ENCODE measurements at places on chromosomes 5 and 9.

DNA sequence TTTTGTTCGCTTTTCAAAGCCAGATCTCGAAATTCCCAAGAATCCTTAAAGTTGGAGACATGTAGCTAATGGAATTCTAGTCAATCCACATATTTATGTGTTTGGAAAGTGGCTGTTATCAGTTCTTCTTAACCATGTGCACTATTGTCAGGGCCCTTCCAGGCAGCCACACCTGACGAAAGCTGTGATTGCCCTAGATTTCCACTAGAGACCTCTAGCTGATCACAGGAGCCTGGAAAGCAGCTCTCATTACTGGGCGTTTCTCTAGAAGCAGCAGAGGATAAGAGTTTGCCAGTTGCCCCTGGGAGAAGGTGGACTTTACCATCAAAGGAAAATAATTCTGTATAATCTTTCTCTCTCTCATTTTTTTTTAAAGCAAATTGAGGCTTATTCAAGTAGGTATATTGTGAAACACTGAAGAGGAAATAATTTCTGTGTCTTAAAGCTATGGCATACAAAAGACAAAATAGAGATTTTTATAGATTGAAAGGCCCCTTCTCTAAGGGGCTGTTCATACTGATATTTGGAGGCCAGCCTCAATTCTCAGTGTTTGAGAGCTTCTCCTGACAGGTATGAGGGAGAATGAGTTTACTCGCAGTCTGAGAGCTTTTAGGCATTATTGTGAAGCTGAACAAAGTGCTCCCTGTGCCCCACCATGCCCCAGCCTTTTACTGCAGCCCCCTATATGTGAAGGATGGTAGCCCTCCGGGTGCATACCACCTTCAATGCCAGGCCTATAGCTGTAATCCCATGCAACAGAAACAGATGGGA lies 405.4 kb upstream of the ACTBL2 start:
- DNase-seq = no peak

- no peak for DNase-seq
These were observed 78.1 kb downstream of the CEMIP2 start for GRCh38 chr9:71690063-71690688.

DNA sequence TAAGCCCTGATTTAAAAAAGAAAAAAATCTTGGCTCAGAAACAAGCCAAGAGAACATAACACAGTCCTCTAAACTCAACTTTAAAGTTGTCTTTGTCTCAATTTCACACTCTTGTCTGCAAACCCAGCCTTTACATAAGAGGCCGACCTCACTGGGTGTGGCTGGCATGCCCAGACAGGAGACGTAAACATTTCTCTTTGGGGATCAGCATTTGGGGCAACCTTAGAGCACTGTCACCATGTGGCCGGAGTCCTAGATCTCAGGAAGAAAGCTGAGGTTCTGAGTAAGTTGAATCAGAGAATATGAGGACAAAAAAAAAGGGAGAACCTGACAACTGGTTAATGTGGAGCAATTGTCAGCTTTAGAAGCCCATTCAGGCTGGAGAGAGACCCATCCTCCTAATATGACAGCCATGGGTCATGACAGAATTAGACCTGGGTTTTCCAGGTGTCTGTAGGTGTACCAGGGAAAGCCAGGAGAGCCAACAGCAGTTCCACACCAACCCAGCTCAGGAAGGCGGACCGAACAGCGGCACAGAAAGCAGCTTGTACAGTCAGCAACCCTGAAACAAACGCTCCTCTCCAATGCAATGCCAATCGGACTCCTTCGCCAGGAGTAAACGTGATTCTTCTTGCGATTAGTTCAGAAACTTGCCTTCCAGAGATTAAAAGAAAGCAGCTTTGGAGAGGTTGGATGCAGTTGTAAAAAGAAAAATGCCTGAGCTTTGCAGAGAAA lies 97.9 kb upstream of the MAP3K1 start:
- no peak for DNase-seq

- DNase-seq = no peak
These were observed 80.8 kb upstream of the ICE1 start for GRCh38 chr5:5341531-5342292.

GRCh38 chr5:83475391-83475863 lies 3.9 kb downstream of the VCAN start:
- DNase-seq = no peak

DNA sequence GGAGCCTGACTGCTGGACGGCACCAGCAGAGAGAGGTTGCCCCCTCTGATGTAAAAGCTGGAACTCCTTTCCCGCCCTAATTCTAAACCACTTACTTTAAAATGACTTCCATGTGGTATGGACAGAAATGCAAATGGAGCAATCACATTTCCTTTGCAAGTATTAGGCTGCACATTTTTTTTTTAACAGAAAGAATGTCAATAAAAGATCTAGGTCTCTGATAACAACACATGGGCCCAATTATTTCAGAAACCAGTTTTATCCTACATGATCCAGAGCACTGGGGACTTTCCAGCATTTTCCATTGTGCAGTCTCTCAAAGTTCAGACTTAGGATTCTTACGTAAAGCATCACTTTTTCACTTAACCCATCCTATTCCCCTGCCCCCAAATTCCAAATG lies 203.7 kb downstream of the NXNL2 start:
- no peak for DNase-seq

- no peak for DNase-seq
These were observed 51.2 kb downstream of the GDA start for GRCh38 chr9:72200452-72200851.

DNA sequence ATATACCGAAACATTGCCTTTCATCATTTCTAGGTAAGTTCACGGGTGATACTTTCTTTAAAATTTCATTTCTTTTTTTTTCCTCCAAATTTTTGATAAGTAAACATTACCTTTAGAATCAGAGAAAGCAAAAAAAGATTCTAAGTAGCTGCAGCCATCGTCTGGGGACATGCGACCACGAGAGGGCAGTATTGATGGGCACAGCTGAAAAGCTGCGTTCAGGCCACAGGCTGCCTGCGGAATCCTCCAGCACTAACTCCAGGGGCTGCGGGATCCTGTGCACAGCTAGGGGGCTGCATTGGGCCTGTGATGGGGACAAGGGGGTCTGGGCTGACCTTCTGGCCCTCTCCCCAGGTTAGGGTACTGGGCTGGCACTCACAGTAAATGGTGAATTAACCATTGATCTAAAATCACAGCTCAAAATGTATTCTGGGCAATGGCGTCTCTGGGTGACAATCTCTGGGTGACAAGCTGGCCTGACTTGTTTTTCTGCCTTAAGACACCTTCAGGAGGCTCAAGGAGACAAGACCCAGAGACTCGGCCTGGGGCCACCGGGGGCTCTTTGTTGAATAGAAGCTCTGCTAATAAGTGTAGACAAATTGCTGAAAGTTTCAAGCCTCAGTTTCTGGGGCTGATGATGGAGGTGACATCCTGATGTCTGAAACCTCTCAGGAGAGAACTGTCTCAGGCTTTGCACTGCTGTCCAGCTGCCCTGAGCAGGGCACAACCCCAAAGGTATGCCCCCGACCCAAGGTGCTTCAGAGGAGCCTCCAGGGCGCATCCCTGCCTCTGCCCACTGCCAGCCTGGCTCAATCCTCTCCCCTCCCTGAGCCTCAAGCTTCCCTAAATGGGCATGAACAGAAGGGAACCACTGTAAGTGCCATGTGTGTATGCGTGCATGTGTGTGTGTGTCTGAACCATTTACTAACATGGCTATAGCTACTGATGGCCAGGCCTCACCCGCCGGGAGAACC lies 44.3 kb upstream of the SARDH start:
- peak; percentile 30 for DNase-seq

DNA sequence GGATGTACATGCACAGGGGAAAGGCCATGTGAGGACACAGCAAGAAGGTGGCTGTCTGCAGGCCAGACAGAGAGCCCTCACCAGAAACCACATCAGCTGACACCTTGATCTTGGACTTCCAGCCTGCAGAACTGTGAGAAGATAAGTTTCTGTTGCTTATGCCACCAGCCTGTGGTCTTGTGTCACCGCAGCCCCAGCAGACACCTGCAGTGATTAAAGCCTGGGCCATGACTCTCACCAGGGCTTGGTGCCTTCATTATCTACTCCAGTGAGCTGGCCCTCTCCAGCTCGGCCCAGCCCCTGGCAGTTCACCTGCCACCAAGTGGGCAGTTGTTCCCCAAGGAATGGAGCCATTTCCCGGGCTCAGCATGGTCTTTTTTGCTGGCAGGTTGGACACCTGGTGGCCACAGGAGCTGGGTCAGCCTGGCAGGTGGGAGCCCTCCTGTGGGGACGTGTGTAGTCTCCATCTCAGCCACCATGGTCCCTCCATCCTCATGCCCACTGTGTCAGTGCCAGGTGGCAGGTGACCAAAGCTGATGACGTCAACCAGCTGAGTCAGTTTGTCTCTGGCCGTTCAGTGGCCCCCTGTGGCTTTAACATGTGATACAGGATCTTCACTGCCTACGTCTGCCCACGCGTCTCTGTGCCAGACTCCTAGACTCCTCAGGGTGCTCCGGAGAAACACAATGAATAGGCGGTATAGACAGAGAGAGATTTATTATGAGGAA lies 99.9 kb upstream of the PPP1R26 start:
- DNase-seq = no peak

DNA sequence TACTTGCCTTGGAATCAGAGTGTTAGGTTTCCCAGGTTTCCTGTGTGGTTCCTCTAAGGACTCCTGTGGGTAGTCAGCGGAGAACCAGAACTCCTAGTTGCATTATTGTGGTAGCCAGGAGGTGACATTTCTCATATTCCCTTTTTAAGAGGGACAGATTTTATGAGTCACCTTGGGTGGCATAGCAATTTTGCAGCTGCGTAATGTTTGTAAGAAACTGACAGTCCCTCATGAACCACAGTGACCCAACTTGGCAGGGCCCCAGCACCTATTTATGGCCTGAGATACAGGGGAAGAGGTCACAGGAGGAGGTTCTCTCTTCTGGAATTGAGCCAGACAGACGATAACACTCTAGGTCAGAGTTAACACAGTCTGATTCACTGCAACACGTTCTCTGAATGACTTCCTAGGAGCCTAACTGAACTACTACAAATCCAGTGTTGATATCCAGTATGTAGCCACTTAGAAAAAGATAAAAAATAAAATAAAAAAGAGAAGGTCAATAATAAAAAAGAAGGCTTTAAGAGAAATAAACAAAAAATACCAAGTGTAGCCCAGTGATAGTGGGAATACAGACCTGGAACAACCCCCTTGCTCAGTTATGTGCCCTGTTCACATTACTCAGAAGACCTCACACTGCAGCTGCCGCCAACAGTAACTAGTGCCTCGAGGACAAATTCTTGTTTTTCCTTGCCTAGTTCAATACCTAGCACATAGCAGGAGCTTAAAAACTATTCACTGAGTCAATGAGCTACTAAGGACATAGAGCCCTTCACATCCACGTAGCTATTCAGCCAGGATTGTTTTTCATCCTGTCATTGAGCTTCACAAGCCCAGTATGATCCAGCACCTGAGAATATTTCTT lies 50.7 kb upstream of the VLDLR start:
- no peak for DNase-seq

DNA sequence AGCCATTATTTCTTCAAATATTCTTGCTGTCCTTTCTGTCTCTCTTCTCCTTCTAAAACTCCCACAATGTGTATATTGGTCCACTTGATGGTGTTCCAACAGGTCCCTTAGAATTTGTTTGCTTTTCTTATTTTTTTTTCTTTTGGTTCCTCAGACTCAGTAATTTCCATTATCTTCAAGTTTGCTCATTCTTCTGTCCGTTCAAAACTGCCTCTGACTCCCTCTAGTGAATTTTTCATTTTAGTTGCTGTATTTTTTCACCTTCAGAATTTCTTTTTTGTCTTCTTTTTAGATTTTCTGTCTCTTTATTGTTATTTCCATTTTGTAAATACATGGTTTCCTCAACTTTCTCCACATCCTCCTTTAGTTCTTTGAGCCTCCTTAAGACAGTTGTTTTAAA lies 6.4 kb upstream of the SRP19 start:
- no peak for DNase-seq

DNA sequence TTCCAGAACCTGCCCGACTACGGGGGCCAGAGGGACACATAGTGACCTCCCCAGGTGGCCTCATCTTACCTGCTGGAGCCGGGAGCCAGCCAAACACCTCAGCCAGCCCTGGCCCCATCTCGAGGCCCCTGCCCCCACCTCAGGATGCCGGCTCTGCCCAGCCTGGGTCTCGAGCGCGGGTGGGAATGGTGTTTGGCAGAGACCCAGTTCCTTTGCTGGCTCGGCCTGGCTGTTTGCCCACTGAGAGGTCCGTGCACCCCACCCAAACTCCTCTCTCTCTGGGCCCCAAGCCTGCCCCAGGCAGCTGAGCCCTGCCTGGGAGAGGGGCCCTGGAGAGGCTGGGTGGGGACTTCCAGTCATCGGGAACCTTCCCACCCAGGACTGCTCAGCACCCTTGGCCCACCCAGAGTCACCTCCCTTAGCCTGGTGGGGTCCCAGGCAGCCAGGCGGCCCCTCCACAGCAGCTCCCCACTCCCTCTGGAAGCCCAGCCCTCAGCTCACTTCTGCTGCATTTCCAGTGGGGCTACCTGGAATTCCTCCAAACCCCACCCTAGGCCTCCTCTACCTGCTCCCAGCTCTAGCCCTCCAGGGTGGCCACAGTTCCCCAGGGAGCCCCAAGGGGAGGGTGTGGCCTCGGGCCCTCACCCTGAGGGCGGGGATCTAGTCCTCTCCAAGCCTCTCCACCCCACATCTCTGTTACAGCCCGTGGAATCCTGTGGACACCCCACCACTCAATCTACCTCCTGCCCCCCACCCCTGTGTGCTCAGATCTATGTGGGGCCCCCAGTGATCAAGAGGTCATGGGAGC lies 42.4 kb upstream of the UBAC1 start:
- no peak for DNase-seq

DNA sequence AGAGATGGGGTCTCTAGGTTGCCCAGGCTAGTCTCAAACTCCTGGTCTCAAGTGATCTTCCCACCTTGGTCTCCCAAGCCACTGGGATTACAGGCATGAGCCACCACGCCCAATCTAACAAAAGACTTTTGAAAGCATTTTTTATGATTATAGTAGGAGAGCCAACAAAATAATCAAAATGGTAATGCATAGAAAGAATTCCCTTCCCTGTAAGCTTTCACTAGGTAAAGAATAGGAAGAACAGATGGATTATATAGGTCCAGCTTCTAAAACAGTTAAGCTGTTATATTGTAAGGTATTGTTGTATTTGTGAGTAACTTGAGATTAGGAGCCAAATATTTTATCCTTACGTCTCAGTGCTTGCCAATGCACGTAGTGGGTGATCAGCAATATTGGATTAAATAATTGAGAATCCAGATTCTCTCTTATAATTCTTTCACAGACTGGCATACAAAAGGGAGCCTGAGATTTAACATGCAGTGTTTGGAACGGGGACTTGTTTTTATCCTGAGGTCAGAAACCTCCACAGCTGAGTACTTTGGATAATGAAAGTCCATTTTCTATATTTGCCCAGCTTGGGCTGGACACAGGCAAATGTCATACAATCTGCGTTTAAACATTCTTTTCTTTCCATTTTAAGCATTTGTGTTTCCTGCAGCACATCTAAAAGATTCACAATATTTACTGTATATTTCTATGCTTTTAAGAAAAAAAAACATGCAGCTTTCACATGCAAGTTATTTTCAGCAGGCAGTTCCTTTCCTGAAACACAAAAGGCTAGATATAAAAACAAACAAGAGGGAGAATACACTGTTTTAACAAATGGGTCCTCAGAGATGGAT lies 238.4 kb downstream of the ARRDC3 start:
- DNase-seq = no peak

GRCh38 chr5:165783024-165783423 lies 2277.6 kb downstream of the MAT2B start:
- no peak for DNase-seq

- no peak for DNase-seq
These were observed 4.4 kb downstream of the CEP72 start for GRCh38 chr5:616484-617039.

GRCh38 chr9:133005957-133006356 lies 24.8 kb upstream of the GTF3C5 start:
- DNase-seq = no peak
